ENCODE measurements at places on chromosomes 1 and 21.

GRCh38 chr1:75127916-75128717 lies 6.1 kb upstream of the LHX8 start:
- no peak for DNase-seq

DNA sequence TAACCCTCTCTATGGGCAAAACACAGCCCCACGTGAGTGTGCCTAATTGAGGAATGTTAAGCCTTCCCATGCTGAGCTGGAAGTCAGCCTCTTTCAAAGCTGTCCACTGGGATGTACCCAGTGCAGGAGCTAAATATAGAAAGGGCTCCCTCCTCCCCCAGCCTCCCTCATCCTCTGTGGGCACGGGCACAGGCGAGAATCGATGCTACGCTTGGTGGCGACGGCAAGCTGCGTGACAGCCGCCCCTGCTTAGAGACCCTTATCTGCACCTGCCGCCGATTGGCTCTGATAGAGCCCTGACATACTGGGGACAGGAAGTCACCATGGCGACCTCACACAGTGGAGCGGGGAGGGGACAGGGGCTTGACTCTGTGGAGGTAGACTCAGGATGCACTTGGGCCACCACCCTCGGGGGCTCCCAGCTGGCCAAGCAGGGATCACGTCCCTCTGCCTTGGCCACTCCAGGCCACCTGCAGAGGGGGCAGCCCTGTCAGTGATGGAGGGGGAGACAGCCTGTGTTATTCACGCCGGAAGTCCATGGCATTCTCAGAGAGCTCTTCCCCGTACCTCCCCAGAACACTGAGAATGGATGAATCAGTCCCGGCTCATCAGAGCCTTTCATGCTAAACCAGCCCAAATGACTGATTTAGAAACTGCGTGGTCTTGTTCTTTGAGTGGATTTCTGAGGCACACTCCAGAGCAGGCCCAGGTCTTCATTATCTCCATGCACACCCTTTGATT lies 84.8 kb downstream of the KCND3 start:
- no peak for DNase-seq

DNA sequence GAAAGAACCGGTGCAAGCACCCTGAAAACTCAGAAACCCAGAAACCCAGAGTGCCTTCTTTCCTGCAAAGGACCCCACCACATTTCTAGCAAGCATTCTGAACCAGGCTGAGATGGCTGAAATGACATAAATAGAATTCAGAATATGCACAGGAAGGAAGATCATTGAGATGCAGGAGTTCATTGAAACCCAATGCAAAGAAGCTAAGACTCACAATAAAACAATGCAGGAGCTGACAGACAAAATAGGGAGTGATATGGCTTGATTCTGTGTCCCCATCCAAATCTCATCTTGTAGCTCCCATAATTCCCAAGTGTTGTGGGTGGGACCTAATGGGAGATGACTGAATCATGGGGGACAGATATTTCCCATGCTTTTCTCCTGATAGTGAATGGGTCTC lies 22.8 kb upstream of the SGIP1 start:
- DNase-seq, result no peak

DNA sequence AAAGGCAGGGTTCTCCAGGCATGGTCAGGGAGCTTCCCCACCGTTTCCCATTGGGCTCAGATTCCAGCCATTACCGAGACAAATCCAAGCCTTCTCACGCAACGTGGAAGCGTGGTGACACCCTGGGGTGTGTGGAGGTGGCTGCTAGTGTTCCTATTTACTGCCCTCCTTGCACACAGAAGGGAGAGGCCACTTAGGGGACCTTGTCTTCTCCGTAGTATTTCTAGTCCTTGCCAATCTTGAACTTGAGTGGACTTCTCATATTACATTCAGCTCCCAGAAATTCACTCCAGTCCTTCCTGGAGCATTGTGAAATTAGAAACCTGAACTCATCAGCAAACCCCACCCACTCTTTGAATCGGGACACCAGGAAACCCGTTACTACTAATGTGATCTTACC lies 131.6 kb downstream of the AJAP1 start:
- no peak for DNase-seq

GRCh38 chr1:58944439-58944838 lies 160.6 kb upstream of the JUN start:
- no peak for DNase-seq

DNA sequence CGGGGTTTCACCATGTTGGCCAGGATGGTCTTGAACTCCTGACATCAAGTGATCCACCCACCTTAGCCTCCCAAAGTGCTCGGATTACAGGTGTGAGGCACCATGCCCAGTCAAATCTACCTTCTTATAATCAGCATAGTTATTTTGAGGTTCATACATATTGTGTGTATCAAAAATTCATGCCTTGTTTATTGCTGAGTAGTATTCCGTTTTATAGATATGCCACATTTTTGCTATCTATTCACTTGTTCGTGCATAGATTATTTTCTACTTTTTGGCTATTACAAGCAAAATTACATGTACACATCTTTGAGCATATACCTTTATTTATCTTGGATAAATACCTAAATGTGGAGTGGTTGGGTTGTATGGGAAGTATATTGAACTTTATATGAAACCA lies 344.9 kb downstream of the CAMTA1 start:
- DNase-seq, result no peak

DNA sequence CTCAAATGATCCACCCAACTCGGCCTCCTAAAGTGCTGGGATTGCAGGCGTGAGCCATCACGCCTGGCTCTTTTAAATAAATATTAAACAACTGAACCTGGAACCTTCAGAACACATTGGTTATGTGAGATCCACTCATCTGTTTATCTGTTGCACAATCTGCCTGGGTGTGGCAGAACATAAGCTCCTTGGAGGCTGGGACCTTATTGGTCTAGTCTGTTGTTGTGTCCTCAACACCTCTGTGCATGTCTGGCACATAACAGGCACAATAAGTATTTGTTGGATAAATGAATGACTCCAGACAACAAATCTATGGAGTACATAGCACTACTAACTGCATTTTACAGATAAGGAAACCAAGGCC lies 4.1 kb upstream of the NBL1 start:
- no peak for DNase-seq

GRCh38 chr1:17802164-17802563 lies 47.0 kb downstream of the ACTL8 start:
- no peak for DNase-seq

- DNase-seq, result no peak
These were observed 27.9 kb upstream of the NPL start for GRCh38 chr1:182761396-182762395.

DNA sequence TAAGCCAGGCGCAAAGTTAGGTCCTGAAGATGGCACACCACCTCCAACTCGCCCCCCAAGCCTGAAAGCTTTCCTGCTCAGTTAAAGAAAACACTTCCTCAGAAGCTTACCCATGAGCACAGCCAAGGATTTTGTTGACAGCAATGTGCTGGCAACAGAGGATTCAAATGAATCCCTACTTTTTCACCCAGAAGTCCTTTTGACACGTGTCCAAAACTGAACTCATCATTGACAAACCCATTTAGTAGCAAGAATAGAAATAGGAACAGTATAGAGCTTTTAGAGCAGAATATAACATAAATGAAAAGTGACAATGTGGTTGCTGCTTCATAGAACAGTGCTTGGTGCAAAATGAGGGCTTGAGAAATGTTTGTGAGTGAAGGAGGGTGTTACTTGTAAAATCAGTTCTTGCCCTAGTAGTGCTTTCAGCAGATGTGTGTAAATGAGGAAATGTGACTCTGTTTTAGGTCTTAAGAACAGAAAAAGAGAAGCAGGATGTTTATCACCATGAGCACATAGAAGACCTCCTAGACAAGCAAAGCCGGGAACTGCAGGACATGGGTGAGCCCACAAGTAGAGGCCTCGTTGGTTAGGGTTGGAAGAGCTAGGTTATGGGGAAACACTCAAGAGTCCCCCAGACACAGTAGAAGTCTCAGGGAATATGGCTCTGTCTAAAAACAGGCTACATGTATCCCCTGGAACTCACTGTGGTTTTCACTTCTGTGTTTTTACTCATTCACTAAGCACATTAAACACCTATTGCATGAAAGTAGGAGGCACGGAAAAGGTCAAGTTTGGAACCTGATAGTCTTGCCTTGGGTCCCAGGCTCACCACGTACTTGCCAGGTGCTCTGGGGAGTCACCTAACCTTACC lies 48.6 kb upstream of the TMEM125 start:
- no peak for DNase-seq
